EL (cell line): ENCODE measurements at places on chromosomes 6 and 20.

GRCh38 chr6:83260577-83260976, 67.4 kb downstream of the RWDD2A start:
- DNase-seq, result no peak

DNA sequence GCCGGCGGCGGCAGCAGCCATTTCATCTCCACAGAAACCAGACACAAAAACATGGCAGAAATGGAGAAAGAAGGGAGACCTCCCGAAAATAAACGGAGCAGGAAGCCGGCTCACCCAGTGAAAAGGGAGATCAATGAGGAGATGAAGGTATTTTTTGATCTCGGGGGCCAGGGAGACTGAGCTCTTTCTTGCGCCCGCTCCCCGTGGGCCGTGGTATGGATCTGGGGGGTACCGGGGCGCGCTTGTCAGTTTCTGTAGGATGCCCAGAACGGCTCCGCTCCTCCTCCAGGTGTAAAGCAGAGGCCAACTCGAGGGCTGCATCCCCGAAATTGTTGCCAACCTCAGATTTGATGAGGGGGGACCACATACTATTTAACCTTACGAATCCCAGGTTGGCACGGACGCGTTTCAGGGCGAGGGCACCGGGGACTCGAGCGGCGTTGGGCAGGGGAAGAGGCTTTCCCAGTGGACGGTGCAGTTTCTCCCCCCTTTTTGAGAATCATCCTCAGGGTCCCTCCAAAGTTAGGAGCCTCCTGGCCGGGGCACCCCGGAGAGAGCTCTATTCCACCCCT, 735 bp downstream of the SOBP start:
- DNase-seq, result no peak

GRCh38 chr6:141359953-141360352, 772.8 kb upstream of the GJE1 start:
- DNase-seq, result no peak

DNA sequence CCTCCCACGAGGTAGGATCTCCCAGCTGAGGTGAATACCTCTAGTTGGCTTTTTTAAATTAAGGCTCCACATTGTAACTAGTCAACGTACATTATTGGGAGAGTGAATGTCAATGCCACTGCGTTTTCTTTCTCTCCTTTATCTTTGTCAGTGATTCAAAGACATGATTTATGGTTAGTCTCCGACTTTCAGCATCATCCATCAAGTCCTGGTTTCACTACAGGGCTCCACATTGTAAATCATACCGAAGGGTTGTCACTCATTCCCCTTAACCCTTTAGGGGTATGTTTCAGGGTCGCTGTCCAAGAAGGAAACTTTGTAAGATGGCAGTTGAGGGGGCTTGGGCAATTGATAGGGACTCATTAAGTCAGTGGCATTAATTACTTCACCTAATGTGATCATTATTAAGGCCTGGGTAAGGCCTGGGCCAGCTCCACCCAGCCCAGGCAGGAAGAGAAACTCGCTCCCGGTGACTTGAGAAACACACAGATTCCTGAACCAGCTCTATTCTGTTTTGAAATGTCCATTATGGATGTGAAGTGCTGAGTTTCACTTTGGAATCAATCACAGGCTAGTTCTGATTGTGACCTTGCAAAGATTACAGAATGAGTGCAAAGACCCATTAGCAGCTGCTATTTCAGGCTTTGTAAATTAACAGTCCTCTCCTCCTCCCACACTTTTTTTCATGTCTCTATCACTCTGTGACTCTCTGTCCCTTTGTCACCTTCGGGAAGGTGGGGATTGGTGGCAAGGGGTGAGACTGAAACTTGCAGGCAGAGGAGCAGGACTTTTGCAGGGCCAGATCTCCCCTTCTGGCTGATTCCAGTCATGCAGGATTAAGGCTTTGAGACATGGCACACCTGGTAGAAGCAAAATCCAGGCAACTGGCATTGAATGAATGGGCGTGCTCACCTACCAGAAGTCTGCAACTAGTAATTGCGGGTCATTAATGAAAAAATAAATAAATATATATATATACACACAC, 222.4 kb downstream of the TSHZ2 start:
- no peak for DNase-seq

GRCh38 chr6:137868721-137869548, 1.9 kb downstream of the TNFAIP3 start:
- DNase-seq, result no peak

GRCh38 chr6:5142915-5143314, 57.8 kb downstream of the PPP1R3G start:
- peak; percentile 16 for DNase-seq

GRCh38 chr6:51640021-51640420, 447.4 kb downstream of the PKHD1 start:
- DNase-seq, result no peak
